Fibroblast of skin of abdomen (primary cell): ENCODE measurements at places on chromosomes 1 and 21.

- DNase-seq, result no peak
These were observed 102.0 kb downstream of the FMN2 start for GRCh38 chr1:240193679-240194078.

GRCh38 chr1:24316645-24317044 lies 2.5 kb upstream of the GRHL3 start:
- no peak for DNase-seq

DNA sequence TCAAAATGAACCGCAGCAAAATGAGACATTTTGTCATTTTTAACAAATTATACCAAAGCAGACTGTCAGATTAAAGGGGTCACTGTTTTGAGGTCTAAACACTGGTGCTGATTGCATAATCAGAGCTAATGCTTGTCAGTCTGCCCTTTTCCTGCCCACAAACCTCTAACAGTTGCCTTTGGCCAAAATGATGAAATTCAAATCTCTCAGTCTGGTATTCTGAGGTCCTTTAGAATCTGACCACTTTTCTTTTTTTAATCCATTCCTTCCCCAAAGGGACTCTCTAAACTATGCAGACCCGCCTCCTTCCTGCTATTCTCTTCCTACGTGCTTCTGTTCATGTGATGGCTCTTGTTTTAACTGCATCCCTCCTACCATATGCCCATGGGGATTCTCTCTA lies 145.2 kb upstream of the SPATA6 start:
- peak; percentile 71 for DNase-seq

GRCh38 chr1:108897865-108898720 lies 21.3 kb downstream of the GPSM2 start:
- peak; percentile 65 for DNase-seq

GRCh38 chr1:216702170-216702569 lies 21.1 kb downstream of the ESRRG start:
- DNase-seq, result no peak

- no peak for DNase-seq
These were observed 121.8 kb upstream of the ERRFI1 start for GRCh38 chr1:8147956-8148355.

- no peak for DNase-seq
These were observed 18.6 kb downstream of the A3GALT2 start for GRCh38 chr1:33302325-33302724.

GRCh38 chr1:67740543-67740942 lies 55.5 kb downstream of the GADD45A start:
- DNase-seq, result no peak

DNA sequence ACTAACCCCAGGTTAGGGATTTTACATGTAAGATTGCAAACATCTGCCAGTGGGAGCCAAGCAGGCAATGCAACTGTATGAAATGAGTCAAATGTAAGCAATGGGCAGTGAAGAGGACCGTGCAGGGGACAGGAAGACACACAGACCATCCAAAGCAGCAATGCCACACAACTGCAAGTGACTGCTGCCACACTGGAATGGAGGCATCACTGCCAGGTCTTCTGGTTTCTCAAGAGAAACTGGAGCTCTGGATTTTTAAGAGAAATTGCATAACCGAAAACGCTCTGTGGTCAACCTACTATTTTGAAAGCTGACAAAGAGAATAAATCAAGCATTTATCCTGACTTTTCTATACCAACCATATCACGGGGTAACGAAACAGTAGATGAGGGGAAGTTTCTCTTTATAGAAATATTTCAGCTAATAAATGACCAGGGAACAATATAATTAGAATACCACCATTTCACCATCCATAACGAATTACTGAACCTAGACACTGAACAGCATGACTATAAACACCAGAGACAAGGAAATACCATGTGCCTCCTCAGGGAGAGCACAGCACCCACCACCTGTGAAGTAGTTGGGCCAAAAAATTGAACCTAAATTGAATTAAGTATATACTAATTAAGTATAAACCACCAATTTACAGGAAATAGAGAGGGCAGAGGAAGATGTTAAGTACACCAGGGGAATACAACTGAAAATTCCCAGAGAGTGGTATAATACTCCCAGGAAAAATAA lies 4.4 kb downstream of the AK2 start:
- DNase-seq, result no peak

- peak; percentile 48 for DNase-seq
These were observed 38.8 kb upstream of the CLCA4 start for GRCh38 chr1:86507935-86508582.

DNA sequence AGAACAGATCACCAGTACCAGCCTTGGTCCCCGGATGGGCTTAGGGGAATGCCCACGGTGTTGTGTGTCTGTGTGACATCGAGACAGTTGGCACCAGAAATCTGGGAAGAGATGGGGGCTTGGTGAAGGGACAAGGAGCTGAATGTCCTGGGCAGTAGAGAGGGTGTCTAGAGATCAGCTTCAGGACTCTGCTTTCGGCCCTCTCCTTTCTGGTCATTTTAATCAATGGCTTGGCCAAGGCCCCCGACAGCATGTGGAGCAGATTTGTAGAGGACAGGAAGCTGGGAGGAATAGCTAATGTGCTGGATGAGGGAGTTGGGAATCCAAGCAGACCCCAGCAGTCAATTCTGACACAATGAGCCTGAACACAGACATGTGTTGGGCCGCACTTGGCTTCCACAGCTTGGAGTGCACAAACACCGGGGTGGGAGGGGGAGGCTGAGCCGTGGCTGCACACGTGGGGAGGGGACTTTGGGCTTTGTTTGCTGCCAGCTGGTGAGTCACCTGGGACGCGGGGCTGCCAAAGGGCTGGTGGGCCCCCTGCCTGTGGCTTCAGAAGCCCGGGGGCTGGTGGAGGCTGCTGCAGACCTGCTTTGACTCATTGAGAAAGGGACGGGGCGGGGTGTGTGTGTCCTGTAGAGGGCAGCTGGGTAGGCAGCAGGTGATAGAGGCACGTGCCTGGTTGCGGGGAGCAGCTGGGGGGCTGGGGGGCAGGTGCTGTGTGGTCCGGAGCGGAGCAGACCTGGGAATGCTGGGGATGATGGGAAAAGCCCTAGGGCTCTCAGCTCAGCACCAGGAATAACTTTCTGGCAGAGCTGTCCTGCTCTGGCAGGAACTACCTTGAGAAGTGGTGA lies 20.9 kb downstream of the SLC1A7 start:
- DNase-seq, result peak; percentile 80

GRCh38 chr1:100736746-100737145 lies 17.2 kb downstream of the VCAM1 start:
- peak; percentile 52 for DNase-seq

- DNase-seq, result no peak
These were observed 20.8 kb downstream of the EYA3 start for GRCh38 chr1:28067523-28068090.

- DNase-seq, result no peak
These were observed 220.1 kb upstream of the SAMSN1 start for GRCh38 chr21:14766241-14766640.

- peak; percentile 21 for DNase-seq
These were observed 6.6 kb downstream of the HEYL start for GRCh38 chr1:39632682-39633417.

- no peak for DNase-seq
These were observed 266.0 kb downstream of the PTPRU start for GRCh38 chr1:29502225-29502910.

DNA sequence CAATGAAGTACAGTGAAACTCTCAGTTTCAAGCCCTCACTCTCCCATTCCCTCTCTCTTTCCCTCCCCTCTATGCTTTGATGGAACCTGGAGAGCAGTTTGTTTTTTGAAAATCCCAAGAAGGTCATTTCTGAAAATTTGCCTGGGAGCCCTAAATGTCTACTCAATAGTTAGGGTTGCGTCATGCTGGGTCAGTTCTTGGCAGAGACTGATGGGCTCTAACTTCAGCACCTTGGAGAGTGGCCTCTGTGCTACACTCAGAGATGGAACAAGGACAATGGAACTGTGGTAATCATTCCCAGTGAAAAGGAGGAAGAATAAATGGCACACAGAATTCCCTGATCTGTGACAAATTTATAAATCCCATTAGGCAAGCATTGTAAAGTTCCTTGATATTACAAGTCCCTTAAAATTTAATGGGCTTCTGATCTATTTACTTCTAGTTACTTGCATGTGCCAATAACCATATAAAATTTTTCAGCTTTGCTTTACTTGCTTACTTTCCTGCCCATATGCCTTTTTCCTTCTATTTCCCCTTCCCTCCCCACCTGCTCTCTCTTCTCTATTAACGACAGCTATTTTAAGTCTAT lies 182.9 kb upstream of the KCND3 start:
- DNase-seq, result peak; percentile 9

DNA sequence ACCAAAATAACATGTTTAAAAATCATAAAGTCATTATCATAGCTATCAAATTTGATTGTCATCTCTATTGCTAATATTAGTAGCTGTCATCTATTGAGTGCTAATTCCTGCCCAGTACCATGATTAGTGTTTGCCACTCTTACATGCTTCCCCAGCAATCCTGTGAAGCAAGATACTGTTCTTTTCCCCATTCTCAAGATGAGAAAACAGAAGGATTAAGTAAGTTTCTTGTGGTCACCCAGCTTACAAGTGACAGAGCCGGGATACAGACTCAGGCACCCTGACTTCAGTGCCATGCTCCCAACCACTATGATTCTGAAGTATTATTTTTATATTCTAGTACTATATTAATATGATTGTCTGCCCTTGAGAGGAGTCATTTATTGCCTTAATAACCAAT lies 36.5 kb downstream of the LRRC8C start:
- no peak for DNase-seq

- DNase-seq, result no peak
These were observed 144.1 kb downstream of the PCP4 start for GRCh38 chr21:40011371-40011770.

GRCh38 chr1:33361532-33362235 lies 40.8 kb upstream of the A3GALT2 start:
- no peak for DNase-seq

DNA sequence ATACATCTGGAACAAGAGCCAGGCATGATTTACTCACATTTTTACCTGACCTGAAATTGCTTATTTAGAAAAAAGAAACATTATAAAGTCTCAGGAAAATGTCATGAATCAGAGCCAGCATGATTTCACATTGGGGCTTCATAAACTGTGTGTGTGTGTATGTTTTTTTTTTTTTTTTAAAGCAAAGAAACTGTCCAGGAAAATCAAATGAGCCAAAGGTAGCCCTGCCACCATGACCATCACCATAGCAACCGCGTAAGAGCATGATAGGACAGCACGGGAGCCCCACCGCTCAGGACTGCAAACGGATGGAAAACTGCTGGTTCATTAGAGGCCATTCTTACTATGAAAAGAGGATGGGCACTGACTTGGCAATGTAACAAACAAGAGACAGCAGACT lies 139.2 kb downstream of the NTMT2 start:
- no peak for DNase-seq

DNA sequence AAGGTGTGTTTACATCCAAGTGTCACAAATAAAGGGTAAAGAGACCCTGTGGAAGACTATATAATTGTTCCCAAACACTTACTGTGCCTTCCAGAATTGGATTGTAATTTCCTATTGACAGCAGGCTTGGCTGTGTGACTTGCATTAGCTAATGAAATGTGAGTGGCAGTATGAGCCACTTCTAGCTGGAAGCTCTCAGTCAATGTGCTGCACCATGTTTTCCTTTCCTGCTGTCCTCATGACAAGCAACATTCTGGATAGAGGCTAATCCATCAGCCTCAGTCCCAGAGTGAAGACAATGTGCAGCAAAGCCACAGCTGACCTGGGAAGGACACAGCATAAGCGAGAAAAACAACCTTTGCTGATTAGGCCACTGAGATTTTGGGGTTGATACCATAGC lies 5.9 kb upstream of the FOXJ3 start:
- DNase-seq, result no peak

- DNase-seq, result no peak
These were observed 205.4 kb upstream of the TMEM51 start for GRCh38 chr1:14948112-14948652.

DNA sequence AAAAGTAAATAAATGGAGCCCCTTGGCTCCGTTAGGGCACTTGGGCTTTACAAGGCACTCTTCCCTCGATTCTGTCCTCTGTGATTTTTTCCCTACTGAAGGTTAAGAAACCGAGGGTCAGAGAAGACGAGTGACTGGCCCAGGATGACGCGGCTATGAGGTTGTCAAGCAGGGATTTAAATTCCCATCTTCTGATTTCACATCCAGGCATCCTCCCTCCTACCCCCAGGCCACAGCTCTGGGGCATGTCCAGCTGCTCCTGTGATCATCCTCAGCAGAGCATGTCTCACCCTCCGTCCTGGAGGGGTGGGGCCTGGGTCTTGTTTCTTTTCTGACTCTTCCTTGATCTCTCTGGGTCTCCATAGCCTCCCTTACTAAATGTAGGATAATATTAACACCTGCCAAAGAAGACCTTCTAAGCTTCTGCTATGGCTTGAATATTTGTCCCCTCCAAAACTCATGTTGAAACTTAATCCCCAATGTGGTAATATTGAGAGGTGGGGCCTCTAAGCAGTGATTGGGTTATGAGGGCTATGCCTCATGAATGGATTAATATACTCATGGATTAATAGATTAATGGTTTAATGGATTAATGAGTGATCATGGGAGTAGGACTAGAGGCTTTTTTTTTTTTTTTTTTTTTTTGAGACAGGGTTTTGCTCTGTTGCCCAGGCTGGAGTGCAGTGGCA lies 4.6 kb downstream of the CRYBG2 start:
- DNase-seq, result peak; percentile 40

DNA sequence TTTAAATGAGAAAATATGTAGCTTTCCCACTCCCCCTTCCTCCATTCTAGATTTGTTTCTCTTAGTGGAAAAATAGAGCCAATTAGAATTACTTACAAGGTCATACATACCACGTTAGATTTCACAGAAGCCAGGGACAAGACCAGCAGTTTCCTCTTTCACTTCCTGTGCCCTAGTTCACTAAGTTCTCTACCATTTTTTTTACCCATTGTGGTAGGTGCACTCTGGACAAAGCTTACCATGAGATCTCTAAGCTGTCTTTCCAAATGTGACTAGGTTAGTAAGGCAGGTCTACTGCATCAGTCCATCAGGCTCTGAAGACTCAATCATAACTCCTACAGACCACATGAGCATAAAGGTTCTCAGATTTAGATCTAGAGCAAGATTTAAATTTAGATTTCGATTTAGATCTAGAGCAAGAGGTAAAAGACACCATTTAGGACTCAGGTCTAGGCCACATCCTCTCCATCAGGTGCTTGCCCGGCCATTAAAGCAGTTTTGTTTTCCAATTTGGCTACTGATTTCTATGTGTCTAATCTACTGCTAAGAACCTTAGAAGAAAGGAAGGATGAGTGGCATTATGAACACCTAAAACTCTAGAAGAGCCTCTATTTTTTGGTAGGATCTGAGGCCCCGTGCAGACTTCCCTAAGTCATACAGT lies 235.3 kb downstream of the FAF1 start:
- DNase-seq, result no peak

GRCh38 chr1:7302873-7303272 lies 468.2 kb upstream of the VAMP3 start:
- DNase-seq, result no peak

DNA sequence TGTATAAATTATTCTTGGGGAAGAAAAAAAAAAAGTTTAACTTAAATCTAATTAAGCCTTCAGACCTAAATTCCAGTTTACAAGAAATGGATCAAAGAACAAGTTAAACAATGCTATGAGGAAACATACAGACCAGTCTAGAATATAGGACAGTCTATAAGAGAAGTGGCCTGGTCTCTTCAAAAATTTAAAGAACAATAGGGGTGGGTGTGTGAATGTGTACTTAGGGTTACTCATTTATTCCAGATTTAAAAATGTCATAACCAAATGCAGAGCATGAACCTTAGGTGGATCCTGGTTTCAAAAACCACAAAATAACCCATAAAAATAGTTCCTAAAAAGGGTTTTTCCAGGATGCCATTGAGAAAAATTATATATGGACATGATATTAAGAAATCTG lies 21.8 kb upstream of the SYNJ1 start:
- DNase-seq, result no peak
